ENCODE measurements at places on chromosomes 7 and 10. TPM values are rescaled to one million over a fixed set of nuclear protein-coding genes. Genes with fewer than 3 reads are reported as not detected.

NXPH1 gene
- total RNA-seq: not detected

GDF2 gene
- not detected for total RNA-seq

DNAH11 gene
- 3.0 TPM for total RNA-seq

NEUROG3 gene
- not detected for total RNA-seq

UPK3BL2 gene
- 15.9 TPM for total RNA-seq

SPDYE3 gene
- not detected for total RNA-seq

EIF5AL1 gene
- total RNA-seq: 1.8 TPM

ARL3 gene
- 3.2 TPM for total RNA-seq

CLCN1 gene
- not detected for total RNA-seq

AFAP1L2 gene
- total RNA-seq: 0.96 TPM

ADARB2 gene
- total RNA-seq: 5.2 TPM

AOAH gene
- 4.5 TPM for total RNA-seq

CALML3 gene
- not detected for total RNA-seq

DPP6 gene
- not detected for total RNA-seq

VAX1 gene
- not detected for total RNA-seq

TAS2R3 gene
- 1.3 TPM for total RNA-seq

SOSTDC1 gene
- not detected for total RNA-seq

FAM180A gene
- total RNA-seq: not detected

CCDC7 gene
- 15.5 TPM for total RNA-seq

SPAM1 gene
- not detected for total RNA-seq

CRHR2 gene
- total RNA-seq: not detected

ARHGEF5 gene
- total RNA-seq: 10.5 TPM

EN2 gene
- total RNA-seq: not detected

MINDY4 gene
- total RNA-seq: 1.3 TPM

CPED1 gene
- not detected for total RNA-seq

Data from activated naive CD4-positive, alpha-beta T cell treated with anti-CD3 and anti-CD28 coated beads, Interleukin-2, amount 10 ng/mL, durations not matched to agents 5 hours and 36 hours (primary cell).